ENCODE measurements at places on chromosomes 2 and 18.

- DNase-seq, result no peak
- H3K27ac ChIP-seq, result no peak overlapping the region
- H3K36me3 ChIP-seq, result no peaks in the 10 kb centered on the region
These were observed 17.0 kb upstream of the KANSL1L start for GRCh38 chr2:210188190-210188589.

DNA sequence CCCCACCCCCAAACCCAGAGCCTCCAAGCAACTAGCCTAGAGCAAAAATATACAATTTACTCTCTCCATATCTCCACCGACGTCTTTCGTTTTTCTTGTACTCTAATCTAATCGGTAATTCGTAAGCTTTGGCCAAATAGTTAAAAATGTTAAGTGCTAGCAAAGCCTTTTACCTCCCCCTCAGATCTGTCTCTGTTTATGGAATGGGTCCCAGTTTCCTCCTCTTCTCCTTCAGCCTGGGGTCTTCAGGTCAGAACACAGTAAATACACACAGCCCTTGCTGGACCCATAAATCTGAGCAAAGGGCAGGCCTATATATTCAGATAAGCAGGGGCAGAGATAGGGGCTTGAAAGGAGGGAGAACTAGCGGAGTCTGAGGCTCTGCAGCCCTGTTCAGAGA, 267.4 kb downstream of the MEIS1 start:
- DNase-seq, result peak; percentile 30
- H3K4me3 ChIP-seq, result no peak overlapping the region
- H3K27me3 ChIP-seq, result no peaks in the 10 kb centered on the region
- no peaks in the 10 kb centered on the region for H3K36me3 ChIP-seq

GRCh38 chr2:120543899-120544298, 191.8 kb upstream of the GLI2 start:
- H3K36me3 ChIP-seq, result no peaks in the 10 kb centered on the region
- H3K27me3 ChIP-seq, result peaks cover 16% of the 10 kb centered on the region
- no peak for DNase-seq
- no peak overlapping the region for H3K4me3 ChIP-seq
- H3K27ac ChIP-seq, result no peak overlapping the region

DNA sequence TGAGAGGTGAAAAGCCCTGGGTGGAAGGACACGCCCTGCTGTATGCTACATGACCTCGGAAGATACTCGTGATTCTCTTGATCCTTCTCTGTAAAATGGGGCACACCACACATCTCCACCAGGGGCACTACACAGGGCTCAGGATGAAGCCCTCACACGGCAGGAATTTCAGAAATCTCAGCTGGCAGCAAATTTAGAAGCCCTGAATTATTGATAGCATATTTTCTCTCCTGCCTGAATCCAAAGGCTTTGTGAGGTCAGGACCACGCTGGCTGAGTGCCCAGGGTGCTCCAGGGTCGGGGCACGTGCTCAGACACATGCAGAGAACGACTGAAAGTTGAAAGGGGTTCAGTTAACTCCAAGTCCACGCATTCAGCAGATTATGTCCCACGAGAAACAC, 42.1 kb upstream of the GALR1 start:
- DNase-seq, result peak; percentile 34
- H3K4me3 ChIP-seq, result no peak overlapping the region
- H3K27me3 ChIP-seq, result no peaks in the 10 kb centered on the region
- peak overlapping the region; percentile 55 for H3K27ac ChIP-seq
- H3K4me1 ChIP-seq, result peaks cover 16% of the 10 kb centered on the region

- H3K4me1 ChIP-seq, result no peaks in the 10 kb centered on the region
- H3K36me3 ChIP-seq, result no peaks in the 10 kb centered on the region
These were observed 317.8 kb downstream of the MBD2 start for GRCh38 chr18:53906681-53907080.

DNA sequence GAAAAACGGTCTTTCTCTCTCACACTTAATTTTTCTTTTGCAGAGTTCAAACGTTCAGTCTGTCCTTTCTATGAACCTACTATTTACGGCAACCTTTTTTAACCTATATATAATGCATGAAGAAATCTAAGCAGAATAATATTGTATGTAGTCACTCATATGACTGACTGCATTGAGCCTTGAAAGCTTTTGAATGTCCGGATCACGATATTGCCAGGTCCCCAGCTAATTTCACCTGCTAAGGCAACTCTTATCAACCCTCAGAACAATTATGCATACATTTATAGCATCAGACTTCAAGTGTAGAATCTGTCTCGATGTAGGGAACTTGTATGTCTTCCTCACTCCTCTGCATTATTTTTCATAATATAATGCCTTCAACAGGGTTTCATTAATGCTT, 1083.8 kb upstream of the KLHL29 start:
- H3K4me3 ChIP-seq, result no peak overlapping the region
- H3K27me3 ChIP-seq, result no peaks in the 10 kb centered on the region
- no peaks in the 10 kb centered on the region for H3K4me1 ChIP-seq
- H3K27ac ChIP-seq, result no peak overlapping the region
- no peaks in the 10 kb centered on the region for H3K36me3 ChIP-seq

Data from mesenchymal stem cell (in vitro differentiated cells and primary cell).